Activated T-cell treated with anti-CD3 and anti-CD28 coated beads, Interleukin-2, amount 50 U/mL, for 72 hours (primary cell): ENCODE measurements at places on chromosomes 7 and 10.
A peak's percentile ranks its signal among the peaks of the same experiment; 100 is the strongest.

- DNase-seq = no peak
Observed at GRCh38 chr7:101377189-101377736, 14.6 kb downstream of the COL26A1 start.

DNA sequence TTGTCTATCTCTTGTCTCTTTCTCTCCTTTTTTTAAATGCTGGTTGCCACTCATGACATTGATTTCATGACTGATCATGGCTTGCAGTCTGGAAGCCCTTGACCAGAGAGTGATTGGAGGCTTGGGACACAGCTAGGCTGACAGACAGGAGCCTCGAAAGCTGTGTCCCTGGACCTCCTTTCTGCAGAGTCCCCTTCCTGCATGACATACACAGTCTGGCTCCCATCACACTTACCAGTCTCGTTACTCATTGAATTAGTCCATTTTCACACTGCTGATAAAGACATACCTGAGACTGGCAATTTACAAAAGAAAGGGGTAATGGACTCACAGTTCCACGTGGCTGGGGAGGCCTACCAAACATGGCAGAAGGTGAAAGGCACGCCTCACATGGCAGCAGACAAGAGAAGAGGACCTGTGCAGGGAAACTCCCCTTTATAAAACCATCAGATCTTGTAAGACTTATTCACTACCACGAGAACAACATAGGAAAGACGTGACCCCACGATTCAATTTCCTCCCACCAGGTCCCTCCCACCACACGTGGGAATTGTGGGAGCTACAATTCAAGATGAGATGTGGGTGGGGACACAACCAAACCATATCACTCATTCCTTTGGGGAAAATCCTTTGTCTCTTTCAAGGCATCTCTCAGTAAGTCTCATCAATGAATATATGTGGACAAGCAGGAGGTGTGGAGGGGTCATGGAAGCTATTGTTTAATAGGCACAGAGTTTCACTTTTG lies 102.3 kb downstream of the TBXAS1 start:
- peak; percentile 1 for DNase-seq

GRCh38 chr10:11424456-11425295 lies 186.8 kb downstream of the USP6NL start:
- no peak for DNase-seq

DNA sequence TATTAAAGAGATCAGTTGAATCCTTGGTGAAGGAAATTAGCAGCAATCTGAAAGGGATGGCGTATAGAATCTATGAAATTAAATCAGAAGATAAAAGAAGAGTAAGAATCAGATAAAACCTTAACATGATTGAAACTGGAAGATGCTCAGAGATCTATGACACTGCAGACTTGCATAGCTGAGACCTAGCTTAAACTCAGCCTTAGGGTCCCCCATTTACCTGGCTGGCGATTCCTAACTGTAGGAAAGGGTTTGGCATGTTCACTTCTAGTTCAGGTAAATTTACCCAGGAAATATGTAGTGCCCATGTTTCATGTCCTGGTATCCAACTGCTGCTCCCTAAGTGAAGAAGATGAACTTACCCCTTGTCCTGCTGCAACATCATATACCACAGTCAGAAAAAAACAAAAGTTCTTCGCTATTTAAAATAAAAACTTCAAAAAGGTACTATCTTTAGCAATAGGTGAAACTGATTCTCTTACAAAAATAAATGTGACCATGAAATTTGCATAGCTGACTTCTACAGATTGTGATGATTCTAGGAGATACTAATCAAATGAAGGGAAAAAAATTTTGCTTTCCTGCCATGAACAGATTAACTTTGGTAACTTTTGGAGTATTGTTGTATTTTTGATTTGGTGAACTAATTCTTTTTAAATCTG lies 47.8 kb upstream of the TMEM243 start:
- no peak for DNase-seq

- peak; percentile 56 for DNase-seq
Observed at GRCh38 chr7:116802746-116803152, 59.6 kb upstream of the CAPZA2 start.

DNA sequence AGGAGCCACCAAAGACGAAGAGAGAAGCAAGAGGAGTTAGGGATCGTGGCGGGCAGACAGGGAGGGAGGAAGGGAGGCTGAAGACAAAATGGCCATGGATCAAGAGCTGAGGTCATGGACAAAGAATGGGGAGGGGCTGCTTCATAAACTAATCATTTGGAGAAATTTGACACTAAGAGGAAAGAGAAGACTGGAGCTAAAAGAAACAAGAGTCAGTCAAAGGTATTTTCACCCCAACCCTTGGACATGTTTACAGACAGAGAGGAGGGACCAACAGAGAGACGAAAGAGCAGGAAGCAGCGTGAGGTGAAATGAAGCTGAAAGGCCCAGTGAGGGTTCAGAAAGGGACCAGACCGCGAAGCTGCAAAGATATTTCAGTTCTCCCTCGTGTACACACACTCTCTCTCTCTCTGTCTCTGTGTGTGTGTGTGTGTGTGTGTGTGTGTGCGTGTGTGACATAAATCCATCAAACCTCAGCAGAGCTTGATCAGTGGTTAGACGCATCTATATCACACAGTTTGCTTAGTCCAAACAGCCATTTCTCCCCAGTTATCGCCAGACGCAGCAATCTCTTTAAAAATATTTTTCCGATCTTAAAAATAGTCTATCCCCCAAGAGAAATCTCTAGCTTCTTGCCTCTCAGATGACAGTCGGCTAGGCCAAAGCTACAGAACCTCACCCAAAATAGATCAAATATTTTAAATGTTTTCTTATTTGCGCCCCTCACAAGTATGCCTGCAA lies 12.5 kb upstream of the CALD1 start:
- DNase-seq = no peak

- no peak for DNase-seq
Observed at GRCh38 chr7:50782375-50783208, at the start of gene GRB10. GRB10 (minus strand) TSS chr7:50782896; CDS start chr7:50732322, 50,574 bp downstream.

GRCh38 chr10:69242852-69243212 lies 22.7 kb downstream of the HKDC1 start:
- no peak for DNase-seq

DNA sequence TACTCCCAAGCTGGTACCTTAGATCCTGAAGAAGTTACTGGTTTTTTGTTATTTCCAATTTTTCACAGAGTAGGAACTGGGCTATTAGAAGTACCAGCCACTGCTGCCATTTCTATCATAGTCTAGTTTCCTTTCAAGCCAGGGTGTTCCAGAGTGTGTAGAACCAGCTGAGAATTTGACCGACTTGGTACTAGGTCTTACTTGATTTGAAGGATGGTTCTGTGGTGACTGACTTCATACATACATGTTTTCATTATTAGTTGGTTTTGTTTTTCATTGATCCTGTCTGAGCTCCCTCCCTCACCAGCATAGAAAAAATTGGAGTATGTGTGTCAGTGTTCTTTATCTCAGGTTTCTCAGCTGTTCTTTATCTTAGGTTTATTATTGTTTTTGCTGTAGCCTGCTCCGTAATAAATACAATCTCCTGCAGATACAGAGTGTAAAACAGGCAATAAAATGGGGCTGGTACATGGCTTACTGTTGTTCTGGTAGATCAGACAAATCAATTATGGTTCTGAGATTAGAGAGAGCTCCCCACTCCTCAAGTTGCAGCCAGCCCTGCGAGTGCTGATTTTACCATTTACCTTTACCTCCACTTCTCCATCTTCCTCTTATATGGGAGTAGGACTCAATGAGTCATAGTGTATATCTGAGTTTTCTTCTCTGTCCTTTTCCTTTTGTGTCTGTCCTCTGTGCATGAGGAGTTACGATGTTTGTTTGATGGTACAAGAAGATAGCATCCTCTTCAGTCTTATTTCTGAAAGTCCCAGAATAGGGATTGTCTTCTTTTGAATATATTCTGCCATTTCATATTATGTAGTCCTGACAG lies 122.6 kb downstream of the LRRC4 start:
- DNase-seq = no peak

GRCh38 chr10:90849956-90850749 lies 7.7 kb downstream of the HTR7 start:
- DNase-seq = no peak

GRCh38 chr7:50331564-50332208 lies 27.2 kb downstream of the IKZF1 start:
- DNase-seq = peak; percentile 68

- DNase-seq = no peak
Observed at GRCh38 chr7:41027428-41028115, 675.3 kb downstream of the INHBA start.

- peak; percentile 37 for DNase-seq
Observed at GRCh38 chr10:25934621-25935139, 651 bp downstream of the MYO3A start.

GRCh38 chr7:89064831-89065230 lies 269.3 kb upstream of the TEX47 start:
- no peak for DNase-seq

DNA sequence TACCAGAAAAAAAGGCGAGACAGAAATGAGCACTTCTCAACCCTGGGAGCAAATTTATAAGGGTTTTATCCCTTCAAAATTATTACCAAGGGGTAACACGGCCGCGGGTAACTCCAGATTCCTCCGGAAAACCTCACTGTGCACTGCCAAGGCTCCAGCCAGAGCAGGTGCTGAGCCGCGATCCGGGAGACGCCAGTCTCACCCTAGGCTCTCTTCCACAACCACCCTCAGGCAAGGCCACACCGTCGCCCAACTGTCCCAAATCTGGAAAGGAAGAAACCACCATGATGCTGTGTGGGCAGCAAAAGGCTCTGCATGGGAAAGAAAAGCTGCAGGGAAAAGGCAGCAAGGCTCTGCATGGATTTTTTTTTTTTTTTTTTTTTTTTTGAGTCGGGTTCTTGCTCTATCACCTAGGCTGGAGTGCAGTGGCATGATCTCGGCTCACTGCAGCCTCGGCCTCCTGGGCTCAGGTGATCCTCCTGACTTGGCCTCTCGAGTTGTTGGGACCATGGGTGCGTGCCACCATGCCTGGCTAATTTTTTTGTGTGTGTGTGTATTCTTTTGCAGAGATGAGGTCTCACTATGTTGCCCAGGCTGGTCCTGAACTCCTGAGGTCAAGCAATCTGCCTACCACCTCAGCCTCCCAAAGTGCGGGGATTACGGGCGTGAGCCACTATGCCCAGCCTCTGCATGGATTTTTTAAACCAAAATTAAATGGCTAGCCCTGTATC lies 39.0 kb downstream of the MAD1L1 start:
- no peak for DNase-seq
